ENCODE measurements at places on chromosomes 11 and 22.
A peak's percentile ranks its signal among the peaks of the same experiment; 100 is the strongest.

GRCh38 chr11:70142221-70142875, 60.7 kb upstream of the FADD start:
- DNase-seq: no peak

DNA sequence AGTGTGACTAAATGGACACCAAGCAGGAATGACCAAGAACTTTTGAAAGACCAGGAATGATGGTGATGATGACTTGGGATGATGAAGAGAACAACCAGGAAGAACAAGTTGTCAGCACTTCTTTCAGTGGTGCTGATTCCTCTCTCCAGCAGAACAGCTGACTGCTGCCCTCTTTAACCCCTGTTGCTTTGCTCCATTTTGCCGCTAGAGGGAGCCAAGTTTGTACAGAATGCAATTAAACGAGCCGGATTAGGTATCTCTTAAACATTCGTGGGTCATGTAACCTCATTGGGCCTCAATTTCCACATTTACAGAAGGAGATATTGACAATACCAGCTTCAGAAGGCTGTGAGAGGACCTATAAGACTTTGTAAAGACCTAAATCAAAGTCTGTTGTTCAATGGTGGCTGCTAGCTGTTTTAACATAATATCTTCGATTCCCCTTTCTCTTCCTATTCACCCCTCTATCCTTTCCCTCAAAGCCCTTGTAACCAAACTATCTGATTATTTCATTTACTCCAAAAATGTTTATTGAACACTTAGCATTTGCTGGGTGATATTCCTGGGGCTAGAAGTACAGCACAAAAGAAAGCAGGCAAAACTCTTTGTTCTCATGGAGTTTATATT, 1.9 kb downstream of the OR4S1 start:
- peak; percentile 9 for DNase-seq

GRCh38 chr11:74019860-74020259, 11.0 kb upstream of the UCP3 start:
- no peak for DNase-seq

DNA sequence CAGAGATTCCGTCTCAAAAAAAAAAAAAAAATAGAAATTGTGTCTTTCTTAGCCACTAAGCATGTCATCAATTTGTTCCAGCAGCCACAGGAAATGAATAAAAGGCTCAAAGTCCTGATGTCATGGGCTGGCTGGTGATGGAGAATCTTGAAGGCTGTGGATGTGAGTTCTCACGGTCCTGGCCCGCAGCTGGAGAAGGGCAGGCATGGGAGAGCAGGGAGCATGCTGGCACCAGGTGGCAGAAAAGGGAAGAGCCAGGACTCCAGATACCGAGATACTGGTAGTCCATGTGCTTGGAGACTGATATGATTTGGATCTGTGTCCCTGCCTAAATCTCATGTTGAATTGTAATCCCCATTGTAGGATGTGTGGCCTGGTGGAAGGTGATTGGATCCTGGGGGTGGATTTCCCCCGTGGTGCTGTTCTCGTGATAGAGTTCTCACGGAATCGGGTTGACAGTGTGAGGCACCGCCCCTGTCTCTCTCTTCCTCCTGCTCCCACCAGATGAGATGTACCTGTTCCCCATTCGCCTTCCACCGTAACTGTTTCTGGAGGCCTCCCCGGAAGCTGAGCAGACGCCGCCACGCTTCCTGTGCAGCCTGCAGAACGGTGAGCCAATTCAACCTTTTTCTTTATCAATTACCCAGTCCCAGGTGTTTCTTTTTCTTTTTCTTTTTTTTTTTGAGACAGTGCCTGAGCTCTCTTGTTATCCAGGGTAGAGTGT, 18.1 kb downstream of the MRGPRD start:
- no peak for DNase-seq

- no peak for DNase-seq
Observed at GRCh38 chr22:47340851-47341436, 578.5 kb downstream of the TBC1D22A start.

DNA sequence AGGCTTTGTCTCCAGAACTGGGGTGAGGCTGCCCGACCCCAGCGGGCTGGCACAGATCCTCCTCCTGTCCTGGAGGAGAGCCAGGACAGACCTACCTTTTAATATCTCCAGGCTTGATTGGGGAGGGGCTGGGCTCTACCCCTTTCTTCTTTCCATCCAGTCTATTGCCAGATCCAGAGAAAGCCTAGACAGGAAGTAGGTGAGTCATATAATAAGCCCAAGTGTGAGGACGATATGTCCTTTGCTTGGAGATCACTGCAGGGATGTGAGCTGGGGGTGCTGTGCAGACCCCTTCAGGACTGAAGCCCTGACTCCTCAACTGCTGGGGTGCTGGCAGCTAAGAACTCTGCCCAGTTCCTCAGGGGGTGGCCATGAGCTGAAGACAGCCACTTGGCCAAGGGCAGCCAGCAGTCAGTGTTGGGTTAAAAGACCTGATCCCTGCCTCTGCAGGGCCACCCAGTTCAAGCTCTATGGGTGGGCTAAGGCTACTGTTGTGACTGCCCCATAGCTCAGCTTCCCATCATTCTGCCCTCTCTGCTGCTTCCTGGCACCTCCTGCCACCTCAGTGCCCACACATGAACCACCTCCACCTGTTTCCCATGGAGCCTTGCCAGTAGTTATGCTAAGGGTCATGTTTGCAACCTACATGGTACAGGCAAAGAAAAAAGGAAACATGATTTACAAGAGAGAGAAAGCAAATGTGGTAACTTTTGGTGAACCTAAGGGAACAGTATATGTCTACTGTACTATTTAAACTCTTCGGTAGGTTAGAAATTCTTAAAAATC, 8.3 kb upstream of the C22orf39 start:
- no peak for DNase-seq

GRCh38 chr11:76193219-76193618, 13.1 kb downstream of the WNT11 start:
- DNase-seq: no peak

GRCh38 chr22:27273436-27273835, 528.1 kb downstream of the MN1 start:
- DNase-seq: no peak

DNA sequence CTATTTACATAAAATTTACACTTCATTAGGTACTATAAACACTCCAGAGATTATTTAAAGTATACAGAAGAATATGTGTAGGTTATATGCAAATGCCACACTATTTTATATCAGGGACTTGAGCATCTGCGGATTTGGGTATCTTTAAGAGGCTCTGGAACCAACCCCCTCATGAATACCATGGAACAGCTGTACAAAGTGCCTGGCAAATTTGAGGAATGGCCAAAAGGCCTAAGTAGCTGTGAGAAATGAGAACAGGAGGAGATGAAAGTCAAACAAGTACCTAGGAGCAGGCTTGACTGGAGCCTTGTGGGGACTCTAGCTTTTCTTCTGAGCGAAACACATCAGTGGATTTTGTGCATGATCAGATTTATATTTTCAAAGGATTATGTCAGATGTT, 149.3 kb downstream of the RBFOX2 start:
- DNase-seq: no peak

DNA sequence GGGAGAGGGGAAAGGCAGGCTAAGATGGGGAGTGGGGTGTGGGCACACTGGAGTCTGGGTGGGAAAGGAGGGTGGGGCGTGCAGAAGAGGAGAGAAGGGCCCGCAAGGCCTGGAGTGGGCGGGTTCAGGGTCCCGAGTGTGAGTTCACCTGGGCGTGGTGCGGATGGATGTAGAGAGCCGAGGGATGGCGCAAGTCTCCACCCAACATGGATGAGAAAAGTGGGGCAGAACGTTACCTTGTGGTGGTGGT, 364 bp upstream of the ABCC8 start:
- no peak for DNase-seq

DNA sequence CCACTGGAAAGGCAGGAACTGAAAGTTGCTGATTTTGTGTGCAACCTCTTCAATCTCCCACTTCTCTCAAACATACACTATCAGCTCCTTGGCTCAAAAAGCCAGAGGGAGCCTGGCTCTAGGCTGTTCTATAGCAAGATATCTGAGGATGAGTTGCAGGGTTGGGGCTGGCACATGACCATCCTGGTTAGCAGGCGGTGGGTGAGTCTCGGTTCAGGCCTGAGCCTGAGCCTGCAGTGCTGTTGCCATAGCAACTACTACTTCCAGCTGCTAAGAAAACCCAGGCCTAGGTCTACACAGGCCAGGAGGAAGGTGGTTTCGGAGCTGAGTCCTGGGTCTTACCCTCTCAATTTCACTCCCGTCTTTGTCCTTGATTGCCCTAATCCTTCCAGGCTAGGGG, 39.0 kb downstream of the CWC15 start:
- DNase-seq: peak; percentile 68

DNA sequence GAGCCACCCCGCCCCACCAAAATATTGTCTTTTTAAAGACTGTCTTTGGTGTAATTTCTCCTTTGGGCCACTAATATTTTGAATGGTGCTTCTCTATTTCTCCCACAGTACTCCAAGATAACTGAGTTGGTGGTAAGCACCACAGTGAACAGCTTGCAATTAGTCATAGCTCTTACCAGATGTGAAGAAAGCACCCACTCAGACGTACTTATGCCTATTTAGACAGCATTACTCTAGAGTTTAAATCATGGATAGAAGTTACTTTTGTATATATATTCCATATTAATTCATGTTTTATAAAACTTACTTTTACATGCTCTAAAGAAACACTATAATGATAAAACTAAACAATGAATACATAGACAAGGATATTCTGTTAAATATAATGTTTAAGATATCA, 12.7 kb downstream of the ANO3 start:
- peak; percentile 23 for DNase-seq

- peak; percentile 28 for DNase-seq
Observed at GRCh38 chr11:93849751-93850593, 446 bp downstream of the VSTM5 start.

DNA sequence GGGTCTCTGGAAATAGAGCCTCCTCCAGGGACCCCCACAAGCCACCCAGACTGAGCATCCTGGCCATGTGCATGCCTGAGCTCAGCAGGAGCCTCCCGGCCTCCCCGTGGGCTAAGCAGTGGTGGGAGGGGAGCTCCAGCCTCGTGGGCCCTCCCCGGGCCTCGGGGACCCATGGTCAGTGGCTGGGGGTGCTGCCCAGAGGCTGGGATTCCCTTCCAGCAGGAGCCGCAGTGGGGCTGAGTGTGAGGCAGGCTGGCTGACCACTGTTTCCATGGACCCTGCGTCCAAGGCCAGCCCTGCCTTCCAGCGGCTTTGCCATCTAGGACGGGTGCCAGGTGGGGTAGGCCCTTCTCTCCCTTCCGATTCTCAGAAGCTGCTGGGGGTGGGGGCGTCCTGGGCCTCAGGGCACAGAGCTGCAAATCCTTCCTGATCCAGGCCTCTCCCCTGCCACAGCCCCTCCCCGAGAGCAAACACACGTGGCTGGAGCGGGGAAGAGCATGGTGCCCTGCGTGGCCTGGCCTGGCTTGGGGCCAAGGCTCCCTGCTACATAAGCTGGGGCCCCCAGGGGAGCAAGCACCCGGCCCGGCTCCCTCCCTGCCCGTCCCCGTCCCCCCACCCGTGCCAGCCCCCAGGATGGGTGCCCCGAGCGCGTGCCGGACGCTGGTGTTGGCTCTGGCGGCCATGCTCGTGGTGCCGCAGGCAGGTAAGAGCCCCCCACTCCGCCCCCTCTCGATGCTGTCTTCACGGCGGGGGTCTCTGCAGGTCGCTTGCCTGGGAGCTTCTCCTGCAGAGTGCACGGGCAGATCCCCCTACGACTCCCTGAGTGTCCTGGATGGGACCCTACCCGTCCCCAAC, at the start of gene MUC5B:
TSS of gene MUC5B (plus strand) at position 576 of the 855 bp plus-strand sequence. CDS start at position 634, 58 bp downstream.
- no peak for DNase-seq

DNA sequence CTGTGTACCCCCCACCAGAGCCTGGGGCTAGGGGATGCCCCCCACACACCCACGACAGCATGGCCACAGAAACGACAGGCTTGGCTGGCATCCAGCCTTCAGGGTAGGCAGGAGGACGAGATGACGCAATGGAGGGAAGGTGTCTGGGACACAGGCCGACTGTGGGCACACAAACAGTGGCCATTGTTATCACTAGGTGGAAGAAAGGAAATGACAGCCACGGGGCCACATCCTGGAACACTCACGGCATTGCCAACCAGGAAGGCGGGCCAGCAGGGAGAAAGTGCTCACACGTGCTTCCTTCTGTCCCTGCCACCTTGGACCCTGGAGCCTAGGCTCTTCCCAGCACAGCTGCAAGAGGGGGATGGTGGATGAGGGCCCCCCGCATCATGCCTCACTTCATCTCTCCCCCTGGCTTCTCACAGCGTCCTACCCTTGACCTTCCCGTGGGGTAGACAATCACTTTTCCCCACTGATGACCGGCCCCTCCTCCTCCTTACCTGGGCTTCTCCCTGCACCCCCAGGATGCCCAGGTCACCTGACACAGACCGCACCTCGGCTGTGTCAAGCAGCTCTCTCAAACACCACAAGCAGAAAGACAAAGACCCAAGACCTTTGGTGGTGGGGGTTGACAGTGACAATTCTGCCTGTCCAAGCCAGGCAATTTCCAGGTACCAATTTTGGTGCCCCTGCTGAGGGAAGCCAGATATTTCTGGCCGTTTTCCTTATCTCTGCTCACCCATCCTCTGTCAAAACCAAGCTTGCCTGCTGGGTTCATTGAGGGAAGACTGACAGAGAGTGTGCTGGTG, 8.6 kb downstream of the PLA2G6 start:
- DNase-seq: peak; percentile 57

DNA sequence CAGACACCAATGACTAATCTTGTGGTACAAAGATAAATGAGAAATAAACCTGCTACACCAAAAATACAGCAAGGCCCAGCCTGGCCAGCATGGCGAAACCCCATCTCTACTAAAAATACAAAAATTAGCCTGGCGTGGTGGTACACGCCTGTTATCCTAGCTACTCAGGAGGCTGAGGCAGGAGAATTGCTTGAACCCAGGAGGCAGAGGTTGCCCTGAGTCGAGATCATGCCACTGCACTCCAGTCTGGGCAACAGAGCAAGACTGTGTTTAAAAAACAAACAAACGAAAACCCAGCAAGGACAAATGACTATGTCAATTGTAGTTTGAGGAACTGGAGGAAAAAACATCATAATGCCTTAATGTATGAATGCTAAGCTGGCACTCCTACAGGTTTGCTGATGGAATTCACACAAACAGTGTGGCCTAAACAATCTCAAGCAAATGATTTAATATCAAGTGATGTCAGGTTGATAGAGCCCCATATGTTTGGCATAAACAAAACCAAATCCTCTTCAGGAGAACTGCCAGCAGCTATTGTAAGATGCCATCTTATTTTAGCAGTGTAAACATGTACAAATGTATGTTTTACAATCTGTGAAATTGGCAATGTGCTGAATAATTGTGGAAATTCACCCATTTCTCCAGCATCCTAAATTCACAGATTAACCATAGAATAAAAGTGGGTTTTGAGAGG, 20.0 kb downstream of the MMP7 start:
- no peak for DNase-seq

GRCh38 chr11:74025467-74026166, 16.7 kb upstream of the UCP3 start:
- DNase-seq: peak; percentile 44

- DNase-seq: no peak
Observed at GRCh38 chr11:10798330-10798928, 10.3 kb downstream of the EIF4G2 start.

- no peak for DNase-seq
Observed at GRCh38 chr11:126732981-126733380, 267.6 kb downstream of the KIRREL3 start.

- peak; percentile 43 for DNase-seq
Observed at GRCh38 chr11:27153136-27153535, 112.5 kb downstream of the BBOX1 start.
